ENCODE measurements at places on chromosomes 7 and 10.

DNA sequence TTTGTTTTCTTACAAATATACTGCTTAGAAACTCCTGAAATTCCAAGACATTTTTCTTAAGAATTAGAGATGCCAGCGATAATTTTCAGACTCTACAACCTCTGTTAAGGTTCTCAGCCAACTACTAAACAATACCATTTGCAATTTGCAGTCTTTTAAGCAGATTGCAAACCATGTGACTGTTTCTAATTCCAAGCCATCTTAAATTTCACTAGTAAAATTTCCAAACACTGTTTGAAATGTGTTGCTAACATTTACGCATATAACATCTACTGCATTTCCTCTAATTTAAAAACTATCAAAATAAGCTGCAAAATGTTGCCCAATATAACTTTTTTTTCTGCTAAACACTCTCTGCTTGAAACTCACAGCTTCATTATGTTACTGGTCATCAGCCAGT, 56.0 kb upstream of the MACROH2A2 start:
- H3K27me3 ChIP-seq = no peaks in the 10 kb centered on the region
- no peak for DNase-seq
- no peaks in the 10 kb centered on the region for H3K4me1 ChIP-seq

GRCh38 chr7:132226046-132226956, 350.0 kb downstream of the PLXNA4 start:
- H3K4me3 ChIP-seq = no peak overlapping the region
- H3K27ac ChIP-seq = no peak overlapping the region
- no peak for DNase-seq
- H3K36me3 ChIP-seq = no peaks in the 10 kb centered on the region

- no peak overlapping the region for H3K27ac ChIP-seq
- H3K4me3 ChIP-seq = no peak overlapping the region
- no peaks in the 10 kb centered on the region for H3K27me3 ChIP-seq
Observed at GRCh38 chr10:100380400-100380799, 33.4 kb downstream of the SCD start.

DNA sequence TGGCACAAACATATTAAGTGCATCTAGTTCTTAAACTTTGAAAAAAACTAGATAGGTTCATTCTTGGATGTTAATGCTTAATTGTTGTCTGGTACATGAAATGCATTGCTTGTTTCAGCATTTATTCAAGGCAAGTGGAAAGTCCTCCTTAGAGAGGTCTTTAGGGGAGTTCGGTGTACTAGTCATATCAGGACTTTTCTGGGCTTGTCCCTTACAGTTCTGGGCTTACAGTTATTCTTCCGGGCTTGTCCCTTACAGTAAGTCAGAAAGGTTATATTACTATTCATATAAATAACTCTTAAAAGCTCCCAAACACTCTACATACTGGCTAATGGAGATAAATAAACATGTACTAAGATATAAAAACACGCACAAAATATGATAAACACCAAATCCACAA, 61.6 kb upstream of the MRLN start:
- H3K4me3 ChIP-seq = no peak overlapping the region
- H3K36me3 ChIP-seq = peaks cover 13% of the 10 kb centered on the region
- DNase-seq = no peak

GRCh38 chr7:5448378-5449037, 24.9 kb upstream of the TNRC18 start:
- no peak overlapping the region for H3K27ac ChIP-seq
- no peak for DNase-seq
- H3K27me3 ChIP-seq = no peaks in the 10 kb centered on the region

- no peaks in the 10 kb centered on the region for H3K36me3 ChIP-seq
- no peak for DNase-seq
- H3K27ac ChIP-seq = no peak overlapping the region
- H3K4me1 ChIP-seq = no peaks in the 10 kb centered on the region
- H3K27me3 ChIP-seq = no peaks in the 10 kb centered on the region
Observed at GRCh38 chr10:72509941-72510340, 115.9 kb downstream of the MICU1 start.

GRCh38 chr7:28192786-28193585, 12.4 kb upstream of the JAZF1 start:
- DNase-seq = no peak
- no peak overlapping the region for H3K4me3 ChIP-seq
- no peaks in the 10 kb centered on the region for H3K36me3 ChIP-seq
- H3K27ac ChIP-seq = no peak overlapping the region
- H3K4me1 ChIP-seq = no peaks in the 10 kb centered on the region

DNA sequence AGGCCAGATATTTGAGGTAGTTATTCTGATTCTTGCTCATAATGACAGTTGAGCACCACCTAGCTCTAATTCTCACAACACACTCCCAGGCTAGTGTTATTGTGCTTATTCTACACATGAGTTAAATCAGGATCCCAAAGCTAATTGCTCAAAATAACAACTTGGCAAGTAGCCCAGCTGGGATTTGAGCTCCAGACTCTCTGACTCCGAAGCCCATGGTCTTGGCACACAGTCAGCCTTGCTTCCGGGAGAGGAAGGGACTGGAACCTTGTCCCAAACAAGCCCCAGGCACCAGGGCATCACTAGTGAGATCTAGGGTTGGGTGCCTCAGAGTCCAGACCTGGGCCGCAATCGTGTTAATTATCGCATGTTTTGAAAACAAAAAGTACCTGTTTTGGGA, 101.4 kb downstream of the GPAM start:
- H3K36me3 ChIP-seq = no peaks in the 10 kb centered on the region
- peaks cover 9% of the 10 kb centered on the region for H3K4me1 ChIP-seq
- no peak for DNase-seq
- no peaks in the 10 kb centered on the region for H3K27me3 ChIP-seq
- H3K4me3 ChIP-seq = no peak overlapping the region

DNA sequence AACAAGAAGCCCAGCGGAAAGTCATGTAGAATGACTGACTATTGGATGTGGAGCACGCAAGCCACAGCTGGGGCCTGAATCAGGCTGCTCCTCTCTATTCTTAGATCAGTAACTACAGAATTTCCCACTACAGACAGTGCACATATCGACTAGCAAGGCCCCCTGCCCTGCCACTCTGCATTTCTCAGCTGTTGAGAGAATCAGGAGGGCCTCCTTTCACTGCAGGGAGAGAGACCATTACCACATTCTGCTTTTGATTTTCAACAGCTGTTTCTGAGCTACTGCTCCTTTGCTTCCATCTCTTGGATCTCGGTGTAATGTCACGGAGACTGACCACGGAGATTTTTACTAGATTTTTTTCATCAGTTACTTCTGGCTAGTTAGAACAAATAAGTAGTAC, 73.8 kb downstream of the PON1 start:
- no peaks in the 10 kb centered on the region for H3K36me3 ChIP-seq
- no peak overlapping the region for H3K4me3 ChIP-seq
- H3K27ac ChIP-seq = no peak overlapping the region

GRCh38 chr7:131629217-131629882, 72.9 kb upstream of the PODXL start:
- H3K36me3 ChIP-seq = no peaks in the 10 kb centered on the region
- H3K4me3 ChIP-seq = no peak overlapping the region
- no peaks in the 10 kb centered on the region for H3K27me3 ChIP-seq
- H3K4me1 ChIP-seq = peaks cover 48% of the 10 kb centered on the region

- H3K4me3 ChIP-seq = no peak overlapping the region
- H3K36me3 ChIP-seq = no peaks in the 10 kb centered on the region
- no peaks in the 10 kb centered on the region for H3K27me3 ChIP-seq
- H3K4me1 ChIP-seq = peaks cover 12% of the 10 kb centered on the region
- H3K27ac ChIP-seq = no peak overlapping the region
Observed at GRCh38 chr7:5584096-5584495, 160.5 kb upstream of the TNRC18 start.

- no peaks in the 10 kb centered on the region for H3K27me3 ChIP-seq
- no peaks in the 10 kb centered on the region for H3K4me1 ChIP-seq
- H3K27ac ChIP-seq = no peak overlapping the region
- no peak overlapping the region for H3K4me3 ChIP-seq
Observed at GRCh38 chr10:3323865-3324498, 151.4 kb upstream of the PITRM1 start.

DNA sequence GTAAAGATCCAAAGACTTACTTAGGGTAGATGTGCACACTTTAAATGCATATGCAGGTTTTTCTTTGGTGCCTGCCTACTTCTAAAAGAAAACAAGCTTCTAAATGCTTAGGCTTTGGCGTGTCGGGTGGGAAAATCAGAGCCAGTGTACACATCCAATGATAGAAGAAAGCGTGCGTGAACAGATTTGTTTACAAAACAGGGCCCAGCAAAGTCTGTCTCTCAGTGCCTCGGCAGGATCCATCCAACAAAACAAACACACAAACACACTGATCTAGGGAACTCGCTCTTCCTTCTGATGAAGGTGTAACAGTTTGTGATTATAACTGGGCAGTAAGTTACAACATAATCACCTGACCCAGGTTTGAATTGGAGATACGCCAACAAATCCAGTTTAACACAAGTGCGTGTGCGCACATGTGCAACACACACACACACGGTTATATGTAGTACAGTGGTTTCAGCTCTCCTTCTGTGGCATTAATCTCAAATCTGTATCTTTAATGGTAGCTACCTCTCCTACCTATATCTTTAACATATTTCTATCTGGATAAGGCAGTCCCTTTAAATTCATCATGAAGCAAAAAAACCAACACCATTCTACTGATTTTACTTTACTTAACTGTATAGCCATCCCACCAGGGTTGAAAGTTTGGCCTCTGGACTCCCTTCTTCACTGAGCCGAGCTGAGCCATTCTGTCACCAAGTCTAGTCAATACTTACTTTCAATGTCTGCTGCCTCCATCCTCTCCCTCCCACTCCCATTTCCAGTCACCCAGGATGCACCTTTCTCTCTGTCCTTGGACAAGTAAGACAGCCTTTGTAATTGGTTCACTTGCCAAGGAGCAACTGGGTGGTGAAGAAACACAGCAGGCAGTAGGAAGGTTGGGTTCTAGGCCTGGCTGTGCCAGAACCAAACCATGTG, 184.4 kb upstream of the KLF14 start:
- peak overlapping the region; percentile 23 for H3K27ac ChIP-seq
- no peaks in the 10 kb centered on the region for H3K27me3 ChIP-seq
- no peaks in the 10 kb centered on the region for H3K36me3 ChIP-seq
- H3K4me3 ChIP-seq = no peak overlapping the region

- no peaks in the 10 kb centered on the region for H3K36me3 ChIP-seq
- DNase-seq = no peak
- H3K4me1 ChIP-seq = no peaks in the 10 kb centered on the region
- no peak overlapping the region for H3K27ac ChIP-seq
Observed at GRCh38 chr7:159218170-159218569, 73.5 kb upstream of the VIPR2 start.

GRCh38 chr10:80318742-80319141, 29.3 kb upstream of the MAT1A start:
- no peaks in the 10 kb centered on the region for H3K4me1 ChIP-seq
- no peak overlapping the region for H3K4me3 ChIP-seq
- no peaks in the 10 kb centered on the region for H3K27me3 ChIP-seq

DNA sequence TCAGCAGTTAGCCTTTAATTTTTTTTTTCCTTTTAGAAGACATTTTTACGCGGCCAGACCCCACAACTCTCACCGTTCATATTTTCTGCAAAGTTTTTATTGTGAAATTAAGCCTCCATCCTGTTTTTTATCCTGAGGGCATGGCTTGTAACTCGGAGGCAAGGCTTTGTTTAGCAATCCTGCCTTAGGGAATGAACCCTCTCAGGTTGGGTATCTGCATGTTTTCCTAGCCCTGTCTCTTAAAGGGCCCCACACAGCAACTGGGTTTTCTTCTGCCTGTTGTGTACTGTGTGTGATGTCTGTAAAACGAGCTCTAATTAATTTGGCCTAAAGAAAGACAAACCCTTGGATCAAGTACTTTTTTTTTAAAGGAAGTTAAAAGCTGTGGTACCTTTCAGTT, 130.2 kb upstream of the COBL start:
- H3K27ac ChIP-seq = no peak overlapping the region
- H3K27me3 ChIP-seq = no peaks in the 10 kb centered on the region
- DNase-seq = no peak

GRCh38 chr7:63039882-63040281, 958.8 kb upstream of the ZNF722 start:
- H3K36me3 ChIP-seq = no peaks in the 10 kb centered on the region
- H3K27ac ChIP-seq = no peak overlapping the region
- no peaks in the 10 kb centered on the region for H3K27me3 ChIP-seq
- H3K4me3 ChIP-seq = no peak overlapping the region
